ENCODE measurements at places on chromosomes 3 and 15.
A peak's percentile ranks its signal among the peaks of the same experiment; 100 is the strongest.

DNA sequence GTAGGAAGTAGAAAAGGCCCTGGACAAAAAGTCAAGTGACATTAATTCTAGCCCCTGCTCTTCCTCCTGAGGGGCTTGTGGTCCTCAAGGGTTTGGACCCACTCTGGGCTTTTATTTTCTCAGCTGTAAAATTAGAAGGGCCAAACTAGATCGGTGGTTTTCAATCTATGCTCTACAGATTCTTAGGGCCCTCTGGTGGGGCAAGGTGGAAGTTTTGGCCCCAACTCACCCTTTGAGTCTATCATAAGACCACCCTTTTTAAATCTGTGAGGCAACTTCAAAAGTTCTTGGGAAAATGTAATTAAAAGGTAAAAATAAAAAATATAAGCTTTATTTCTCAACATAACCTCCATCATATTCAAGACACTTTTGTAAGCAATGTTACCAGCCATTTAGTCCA lies 25.6 kb upstream of the CFAP161 start:
- no peak for DNase-seq

GRCh38 chr3:183489455-183490210 lies 61.2 kb upstream of the MCF2L2 start:
- DNase-seq: no peak

DNA sequence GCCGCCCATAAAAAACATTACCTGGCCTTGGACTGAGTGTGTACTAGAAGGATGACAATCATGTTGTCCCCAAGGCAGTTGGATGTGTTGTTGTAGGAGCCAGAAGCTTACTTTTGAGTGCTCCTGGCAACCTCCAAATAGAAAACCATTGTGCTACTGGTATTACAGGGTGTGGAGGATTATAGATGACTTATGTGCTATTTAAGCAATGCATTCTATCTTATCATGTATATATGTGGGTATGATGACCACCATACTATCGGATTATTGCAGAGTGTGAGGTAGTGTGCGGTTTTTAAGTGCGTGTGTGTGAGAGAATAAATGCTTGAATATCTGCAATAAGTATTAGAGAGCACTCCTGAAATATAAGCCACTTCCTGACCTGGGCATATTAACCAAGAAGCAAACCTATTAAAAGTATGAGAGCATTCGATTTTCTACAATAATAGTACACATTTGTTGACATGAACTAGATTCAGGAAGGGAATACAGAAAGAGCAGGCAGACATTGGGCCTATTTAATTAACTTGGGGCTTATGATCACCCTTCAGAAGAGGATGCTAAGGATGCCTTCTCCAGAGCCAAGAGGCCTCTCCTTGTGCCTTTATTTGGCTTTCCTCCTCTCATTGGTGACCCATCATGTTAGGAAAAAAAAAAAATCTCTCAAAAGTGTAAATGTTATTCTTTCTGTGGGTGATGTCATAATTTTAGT lies 11.7 kb upstream of the MBNL1 start:
- no peak for DNase-seq

- DNase-seq: peak; percentile 90
Observed at GRCh38 chr15:39624806-39625205, 43.9 kb downstream of the THBS1 start.

DNA sequence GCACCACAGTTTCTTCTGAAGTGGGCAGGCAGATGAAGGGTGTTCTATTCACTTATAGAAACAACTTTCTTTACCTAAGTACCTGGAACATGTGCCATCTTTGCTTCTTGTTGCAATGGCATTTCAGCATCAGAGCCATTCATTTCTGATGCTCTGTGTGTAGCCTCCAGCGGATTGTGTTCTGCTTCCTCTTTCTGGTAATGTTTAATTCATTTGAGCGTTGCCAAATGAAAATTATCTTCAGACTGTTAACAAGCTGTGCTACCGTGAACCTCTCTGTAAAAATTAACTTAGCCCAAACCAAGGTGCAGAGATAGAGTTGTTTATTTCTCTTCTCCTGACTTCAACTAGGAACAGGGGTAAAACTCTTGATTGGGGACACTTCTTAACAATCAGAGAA lies 302.0 kb downstream of the EDEM1 start:
- no peak for DNase-seq

- no peak for DNase-seq
Observed at GRCh38 chr3:59267021-59267420, 217.2 kb upstream of the CFAP20DC start.

GRCh38 chr15:66036859-66037258 lies 167.6 kb downstream of the RAB11A start:
- DNase-seq: no peak

DNA sequence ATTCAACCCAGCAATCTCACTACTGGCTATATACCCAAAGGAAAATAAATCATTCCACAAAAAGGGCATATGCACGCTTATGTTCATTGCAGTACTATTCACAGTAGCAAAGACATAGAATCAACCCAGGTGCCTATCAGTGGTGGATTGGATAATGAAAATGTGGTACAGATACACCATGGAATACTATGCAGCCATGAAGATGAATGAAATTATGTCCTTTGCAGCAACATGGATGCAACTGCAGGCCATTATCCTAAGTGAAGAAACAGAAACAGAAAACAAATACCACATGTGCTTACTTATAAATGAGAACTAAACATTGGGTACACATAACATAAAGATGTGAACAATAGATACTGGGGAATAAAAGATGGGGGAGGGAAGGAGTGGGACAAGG lies 606.4 kb upstream of the GRM7 start:
- no peak for DNase-seq

DNA sequence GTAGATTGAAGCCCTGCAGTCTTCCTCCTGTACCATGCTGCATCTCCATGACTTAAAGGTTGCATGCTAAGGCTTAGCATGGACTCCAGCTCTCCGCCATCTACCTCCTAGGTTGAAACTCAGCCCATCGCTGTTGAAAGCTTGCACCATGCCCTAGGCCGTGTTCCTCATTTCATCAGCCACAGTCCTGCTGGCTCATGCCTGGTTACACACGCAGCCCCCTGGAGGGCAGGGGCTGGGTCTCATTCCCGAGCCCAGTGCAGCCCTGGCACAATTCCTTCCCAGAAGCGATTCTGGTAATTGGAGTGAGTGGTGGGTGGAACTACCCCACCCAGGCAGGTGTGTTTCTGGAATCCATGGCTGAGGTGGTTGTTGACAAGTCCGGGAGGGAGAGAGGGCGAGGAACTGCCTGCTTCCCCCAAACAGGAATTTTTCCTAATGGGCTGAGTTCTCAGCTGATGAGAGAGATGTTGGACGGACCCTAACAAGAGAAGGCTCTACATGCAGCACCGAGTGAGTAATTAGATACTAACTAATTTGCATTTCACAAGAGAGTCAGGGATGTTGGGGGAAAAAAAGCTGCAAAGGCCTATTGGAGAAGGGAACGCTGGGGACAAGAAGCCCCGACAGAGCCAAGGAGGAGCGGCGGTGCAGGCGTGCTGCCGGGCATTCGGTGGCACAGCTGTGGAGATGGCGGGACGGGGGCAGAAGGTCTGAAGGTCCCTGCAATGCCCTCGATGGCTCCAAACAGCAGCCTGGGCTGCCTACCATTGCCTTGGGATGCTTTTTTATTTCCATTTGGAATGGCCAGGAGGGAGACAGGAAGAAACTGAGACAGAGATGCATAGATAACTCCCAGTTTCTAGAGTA lies 92.3 kb upstream of the TLE3 start:
- DNase-seq: no peak

DNA sequence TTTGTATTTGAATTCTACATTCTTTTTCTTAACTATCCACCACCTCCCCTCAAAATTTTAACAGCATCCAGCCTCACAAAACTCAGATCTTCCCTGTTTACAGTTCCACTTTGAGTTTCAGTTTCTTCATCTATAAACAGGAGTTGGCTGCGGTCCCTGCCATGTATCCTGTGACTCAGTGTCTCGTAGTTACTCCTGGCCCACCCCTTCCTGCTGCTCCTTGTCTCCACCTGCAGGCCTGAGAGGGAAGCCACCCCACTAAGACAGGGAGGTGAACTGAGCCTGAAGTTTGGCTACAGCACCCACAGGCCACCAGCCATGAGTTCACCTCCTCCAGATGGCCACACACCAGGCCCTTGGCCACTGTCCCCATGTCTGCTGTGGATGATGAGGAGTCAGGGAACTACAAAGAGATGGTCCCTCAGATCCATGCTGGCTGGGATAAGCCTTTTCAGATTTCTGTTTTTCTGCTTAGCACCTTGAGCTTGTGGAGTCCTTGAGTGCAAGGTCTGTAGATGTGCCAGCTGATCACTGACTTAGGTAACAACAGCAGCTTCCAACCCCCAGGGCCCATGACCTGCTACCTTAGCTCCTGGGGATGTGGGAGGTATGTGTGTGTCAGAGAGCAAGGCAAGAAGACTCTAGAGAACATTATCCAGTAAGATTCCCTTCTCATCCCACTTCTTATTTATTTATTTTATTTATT lies 37.5 kb downstream of the CD86 start:
- peak; percentile 12 for DNase-seq

DNA sequence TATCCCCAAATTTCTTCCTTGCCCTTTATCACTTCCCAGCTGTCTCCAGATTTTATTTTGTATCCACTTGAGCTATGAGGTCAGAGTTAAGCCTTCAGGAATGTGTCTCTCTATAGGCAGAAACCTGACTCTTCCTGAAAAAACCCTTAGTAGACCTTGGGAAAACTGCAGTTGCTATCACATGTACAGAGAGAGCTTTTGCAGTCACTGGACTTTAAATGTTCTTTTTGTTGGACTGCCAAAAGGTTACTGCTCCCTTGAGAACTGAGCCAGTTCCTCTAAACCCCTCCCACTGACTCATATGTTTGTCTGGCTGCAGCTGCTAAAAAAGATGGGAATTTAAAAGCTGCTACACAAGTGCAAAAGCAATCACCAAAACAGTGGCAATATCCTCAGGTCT lies 169.1 kb upstream of the CCDC54 start:
- no peak for DNase-seq

GRCh38 chr3:4993276-4994143 lies 14.3 kb downstream of the BHLHE40 start:
- DNase-seq: no peak

Measured in CD4-positive, alpha-beta memory T cell (primary cell).